ENCODE measurements at places on chromosomes 11 and 22.

DNA sequence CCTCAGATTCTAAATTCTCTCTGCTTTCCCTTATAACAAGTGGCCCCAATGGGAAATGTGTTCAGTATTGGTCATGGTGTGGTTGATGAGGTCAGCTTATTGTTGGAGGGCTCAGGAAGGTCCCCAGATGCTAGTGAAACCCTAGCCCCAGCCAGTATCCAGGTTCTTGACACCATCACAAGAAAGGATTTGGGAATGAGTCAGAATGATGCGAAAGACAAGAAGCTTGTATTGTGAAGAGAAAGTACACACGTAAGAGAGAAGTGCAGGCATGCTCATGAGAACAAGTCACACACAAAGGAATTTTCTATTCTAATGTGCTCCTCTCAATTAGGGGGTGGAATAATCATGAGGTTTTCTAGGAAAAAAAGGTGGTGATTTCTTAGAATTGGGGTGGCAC, 34.9 kb upstream of the TRPC6 start:
- no peak for DNase-seq

- no peak for DNase-seq
Observed at GRCh38 chr11:113926273-113927197, 21.9 kb downstream of the HTR3B start.

GRCh38 chr11:8964324-8965320, at the start of gene TMEM9B:
TMEM9B (minus strand) TSS chr11:8964442; CDS start chr11:8964313, 129 bp downstream.
- DNase-seq = peak; percentile 88

GRCh38 chr11:127994736-127995135, 592.6 kb downstream of the ETS1 start:
- no peak for DNase-seq

DNA sequence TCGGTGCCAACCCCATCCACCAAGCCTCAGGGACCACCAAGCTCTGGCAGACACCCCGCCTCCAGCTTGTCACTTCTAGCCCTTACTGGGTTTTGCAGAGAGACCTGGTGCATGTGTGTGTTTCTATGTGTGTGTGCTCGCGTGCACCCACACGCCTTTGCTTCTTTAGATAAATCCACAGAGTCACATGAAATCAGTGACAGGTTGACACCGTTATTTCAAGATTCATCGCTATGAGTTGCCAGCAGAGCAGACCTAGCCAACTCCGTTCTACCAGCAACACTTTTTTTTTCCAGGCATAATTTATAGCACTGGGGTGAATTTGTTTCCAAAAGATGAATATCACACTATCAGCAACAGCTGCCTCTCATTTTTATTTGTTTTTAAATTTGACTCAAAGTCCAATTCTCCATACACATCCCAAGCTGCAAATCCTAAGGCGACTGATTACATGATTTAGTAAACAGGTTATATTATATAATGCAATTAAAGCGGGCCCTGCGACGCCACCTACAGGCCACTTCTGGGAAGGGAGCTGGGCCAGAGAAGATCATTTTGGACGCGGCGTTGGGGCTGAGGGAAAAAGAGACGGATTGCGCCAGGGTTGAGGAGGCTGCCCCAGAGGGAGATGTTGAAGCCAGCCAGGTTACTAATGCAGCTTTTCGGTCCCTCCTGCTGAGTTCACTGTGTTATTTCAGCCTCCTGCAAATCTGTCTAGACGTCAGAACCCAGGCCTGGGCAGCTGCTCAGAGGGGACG, 150.5 kb downstream of the FEZ1 start:
- DNase-seq = peak; percentile 55

DNA sequence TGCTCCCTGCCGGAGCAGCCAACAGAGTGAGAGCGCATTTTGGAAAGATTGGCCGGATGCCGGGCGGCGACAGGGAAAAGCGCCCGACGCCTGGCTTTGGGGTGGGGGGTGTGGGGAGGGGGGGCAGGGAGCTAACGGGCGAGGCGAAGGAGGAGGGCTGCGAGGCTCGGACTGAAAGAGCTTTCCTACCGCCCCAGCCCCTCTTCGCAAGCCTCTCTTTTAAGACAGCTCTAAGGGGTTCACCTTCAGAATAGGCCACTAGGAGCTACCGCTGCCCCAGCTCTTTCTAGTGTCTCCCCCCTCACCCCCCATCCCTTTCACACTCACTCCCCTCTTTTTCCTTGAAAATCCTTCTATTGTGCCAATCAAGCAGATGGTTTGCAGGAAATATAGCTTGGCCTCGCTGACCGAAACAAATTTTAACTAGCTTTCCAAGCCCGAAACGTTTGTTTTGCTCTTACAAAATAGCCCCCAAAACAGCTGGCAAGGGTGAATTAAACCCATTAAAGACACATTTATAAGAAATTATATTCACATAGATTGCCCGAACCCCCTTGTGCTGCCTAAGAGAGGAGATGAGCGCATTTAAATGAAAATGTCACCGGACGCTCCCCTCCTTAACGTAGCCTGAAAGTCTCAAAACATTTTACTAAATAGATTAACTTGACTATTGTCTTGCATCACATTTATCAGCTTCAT, 3.7 kb upstream of the DBX1 start:
- DNase-seq = no peak

All from activated CD8-positive, alpha-beta T cell treated with anti-CD3 and anti-CD28 coated beads, Interleukin-2, amount 10 ng/mL, durations not matched to agents 7 days and 5 days (primary cell).